BE2C (cell line): ENCODE measurements at places on chromosomes 11 and 22.
A peak's percentile ranks its signal among the peaks of the same experiment; 100 is the strongest.

- DNase-seq: peak; percentile 83
Observed at GRCh38 chr11:70755410-70756158, 357.3 kb downstream of the CTTN start.

GRCh38 chr11:121059605-121060004, 35.7 kb downstream of the TBCEL start:
- no peak for DNase-seq

- DNase-seq: no peak
Observed at GRCh38 chr22:45496451-45496941, 6.2 kb upstream of the FBLN1 start.

- DNase-seq: no peak
Observed at GRCh38 chr11:742156-742546, 5.1 kb upstream of the TALDO1 start.

DNA sequence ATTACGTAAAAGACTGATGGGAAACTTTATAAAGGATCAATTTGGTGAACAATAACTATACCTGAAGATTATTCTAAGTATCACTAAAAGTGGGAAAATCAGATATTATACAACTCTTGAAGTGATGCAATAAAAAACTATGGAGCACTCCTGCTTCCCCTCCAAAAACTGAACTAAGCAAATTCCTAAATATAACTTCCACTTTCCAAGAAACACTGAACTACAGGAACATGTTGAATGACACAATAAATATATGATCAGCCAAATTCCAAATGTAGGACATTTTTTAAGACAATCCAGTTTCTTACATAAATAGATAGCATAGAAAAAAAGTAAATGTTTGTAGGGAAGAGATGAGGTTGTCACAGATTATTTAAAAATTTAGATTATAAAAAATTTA, 102.1 kb upstream of the APOA1 start:
- DNase-seq: no peak

DNA sequence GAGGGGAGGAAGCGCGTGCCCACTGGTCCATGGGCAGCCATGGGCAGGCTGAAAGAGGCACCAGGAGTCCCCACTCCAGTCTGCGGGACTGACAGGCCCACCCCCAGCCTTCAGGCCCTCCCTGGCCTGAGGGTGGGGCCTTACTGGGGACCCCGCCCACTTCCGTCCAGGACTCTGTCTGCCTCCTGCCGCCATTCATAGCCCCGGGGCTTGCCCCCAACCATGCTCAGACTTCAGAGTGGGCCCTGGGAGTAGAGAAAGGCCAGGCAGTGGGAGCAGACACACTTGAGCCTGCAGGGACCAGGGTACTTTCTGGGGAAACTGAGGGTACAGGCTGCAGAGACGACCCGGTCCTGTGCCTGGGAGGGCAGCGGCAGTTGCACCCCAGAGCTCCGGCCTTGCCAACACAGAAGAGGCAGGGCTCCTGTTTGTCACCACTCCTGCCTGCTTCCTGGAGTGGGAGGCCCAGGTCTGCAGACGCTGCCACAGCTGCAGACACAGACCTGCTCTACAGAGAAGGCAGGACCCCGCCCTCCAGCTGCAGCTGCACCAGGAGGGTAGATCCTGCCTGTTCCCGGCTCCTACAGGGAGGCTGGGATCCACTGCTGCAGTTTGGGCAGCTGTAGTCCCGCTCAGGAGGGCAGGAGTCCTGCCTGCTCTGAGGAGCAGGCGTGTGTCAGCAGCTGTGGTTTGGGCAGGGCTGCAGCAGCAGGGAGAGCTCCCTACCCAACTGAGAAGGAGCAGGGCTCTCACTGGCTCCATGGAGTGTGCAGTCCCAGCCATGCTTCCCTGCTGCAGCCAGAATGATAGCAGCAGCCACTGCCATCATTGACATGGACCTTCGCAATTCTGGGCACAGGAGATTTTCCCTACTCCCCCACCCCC, 387.9 kb upstream of the ANO3 start:
- DNase-seq: peak; percentile 44

DNA sequence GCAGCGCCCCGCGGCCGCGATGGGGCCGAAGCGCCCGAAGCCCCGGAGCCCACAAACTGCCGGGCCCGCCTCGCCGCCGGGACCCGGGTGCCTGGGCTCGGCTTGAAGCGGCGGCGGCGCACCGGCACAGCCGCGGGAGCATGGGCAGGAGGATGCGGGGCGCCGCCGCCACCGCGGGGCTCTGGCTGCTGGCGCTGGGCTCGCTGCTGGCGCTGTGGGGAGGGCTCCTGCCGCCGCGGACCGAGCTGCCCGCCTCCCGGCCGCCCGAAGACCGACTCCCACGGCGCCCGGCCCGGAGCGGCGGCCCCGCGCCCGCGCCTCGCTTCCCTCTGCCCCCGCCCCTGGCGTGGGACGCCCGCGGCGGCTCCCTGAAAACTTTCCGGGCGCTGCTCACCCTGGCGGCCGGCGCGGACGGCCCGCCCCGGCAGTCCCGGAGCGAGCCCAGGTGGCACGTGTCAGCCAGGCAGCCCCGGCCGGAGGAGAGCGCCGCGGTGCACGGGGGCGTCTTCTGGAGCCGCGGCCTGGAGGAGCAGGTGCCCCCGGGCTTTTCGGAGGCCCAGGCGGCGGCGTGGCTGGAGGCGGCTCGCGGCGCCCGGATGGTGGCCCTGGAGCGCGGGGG, 346 bp downstream of the FJX1 start:
- no peak for DNase-seq

DNA sequence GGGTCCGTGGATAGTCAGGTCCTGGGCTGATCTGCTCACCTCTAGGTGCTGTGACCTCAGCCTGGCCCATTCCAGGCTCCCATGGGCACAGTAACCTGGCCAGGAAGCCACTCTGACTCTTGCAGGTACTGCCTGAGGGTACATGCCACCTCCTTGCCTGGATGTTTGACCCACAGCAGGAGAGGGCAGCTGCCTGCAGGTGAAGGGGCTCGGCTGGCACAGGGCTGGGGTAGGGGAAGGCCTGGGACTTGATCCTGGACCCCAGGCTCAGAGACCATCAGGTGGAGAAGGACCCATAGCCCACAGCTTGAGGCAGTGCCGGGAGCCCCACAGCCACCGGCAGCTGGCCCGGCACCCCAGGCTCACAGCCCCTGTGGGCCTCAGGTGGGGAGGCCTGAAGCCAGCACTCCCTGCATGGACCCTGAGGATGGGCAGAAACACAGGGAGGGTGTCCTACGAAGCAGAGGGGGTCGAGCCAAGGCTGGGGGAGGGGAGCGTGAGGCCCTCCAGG, 2.7 kb downstream of the LRRC56 start:
- DNase-seq: no peak

DNA sequence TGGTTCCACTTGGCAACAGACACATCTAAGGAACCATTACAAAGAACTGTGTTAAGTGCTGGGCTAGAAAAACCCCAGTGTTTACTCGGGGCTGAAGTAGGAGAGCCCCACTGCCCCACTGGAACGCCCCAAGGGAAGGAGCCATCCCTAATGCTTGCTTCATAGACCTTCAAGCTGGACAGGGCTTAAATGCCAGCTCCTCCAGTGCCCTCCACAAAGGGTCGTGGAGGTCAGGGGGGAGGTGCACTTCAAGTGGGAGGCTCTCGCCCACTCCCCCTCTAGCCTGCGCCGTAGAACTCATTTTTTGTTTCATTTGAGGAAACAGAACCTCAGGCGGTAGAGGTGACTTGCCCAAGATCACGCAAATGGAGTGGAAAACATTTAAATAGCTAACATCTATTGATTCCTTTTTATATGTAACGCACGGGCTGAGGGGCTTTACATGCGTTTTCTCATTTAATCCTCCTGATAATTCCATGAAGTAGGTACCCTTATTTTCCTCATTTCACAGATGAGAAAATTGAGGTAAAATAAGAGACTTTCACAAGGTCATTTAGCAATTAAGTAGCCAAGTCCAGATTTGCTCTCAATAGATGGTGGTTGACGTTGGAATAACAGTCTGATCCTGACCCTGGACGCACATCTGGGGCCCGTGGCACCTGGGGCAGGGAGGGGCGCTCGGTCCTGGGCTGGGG, 545 bp upstream of the ZDHHC13 start:
- DNase-seq: no peak

- no peak for DNase-seq
Observed at GRCh38 chr22:30923168-30923900, 45.2 kb downstream of the MORC2 start.

DNA sequence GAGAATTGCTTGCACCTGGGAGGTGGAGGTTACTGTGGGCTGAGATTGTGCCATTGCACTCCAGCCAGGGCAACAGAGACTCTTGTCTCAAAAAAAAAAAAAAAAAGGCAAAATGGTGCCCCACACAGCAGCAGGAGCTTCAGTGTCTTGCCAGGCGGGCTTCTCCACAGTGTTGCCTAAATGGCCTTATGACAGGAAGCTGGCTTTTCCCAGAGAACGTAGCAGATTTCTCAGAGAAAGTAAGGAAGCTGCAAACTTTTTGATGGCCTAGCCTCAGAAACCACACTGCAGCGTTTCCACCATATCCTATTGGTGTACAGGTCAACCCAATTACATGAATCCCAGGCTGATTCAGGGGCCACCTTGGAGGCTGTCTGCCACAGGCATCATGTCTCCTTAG, 12.7 kb upstream of the SPDYC start:
- DNase-seq: no peak

DNA sequence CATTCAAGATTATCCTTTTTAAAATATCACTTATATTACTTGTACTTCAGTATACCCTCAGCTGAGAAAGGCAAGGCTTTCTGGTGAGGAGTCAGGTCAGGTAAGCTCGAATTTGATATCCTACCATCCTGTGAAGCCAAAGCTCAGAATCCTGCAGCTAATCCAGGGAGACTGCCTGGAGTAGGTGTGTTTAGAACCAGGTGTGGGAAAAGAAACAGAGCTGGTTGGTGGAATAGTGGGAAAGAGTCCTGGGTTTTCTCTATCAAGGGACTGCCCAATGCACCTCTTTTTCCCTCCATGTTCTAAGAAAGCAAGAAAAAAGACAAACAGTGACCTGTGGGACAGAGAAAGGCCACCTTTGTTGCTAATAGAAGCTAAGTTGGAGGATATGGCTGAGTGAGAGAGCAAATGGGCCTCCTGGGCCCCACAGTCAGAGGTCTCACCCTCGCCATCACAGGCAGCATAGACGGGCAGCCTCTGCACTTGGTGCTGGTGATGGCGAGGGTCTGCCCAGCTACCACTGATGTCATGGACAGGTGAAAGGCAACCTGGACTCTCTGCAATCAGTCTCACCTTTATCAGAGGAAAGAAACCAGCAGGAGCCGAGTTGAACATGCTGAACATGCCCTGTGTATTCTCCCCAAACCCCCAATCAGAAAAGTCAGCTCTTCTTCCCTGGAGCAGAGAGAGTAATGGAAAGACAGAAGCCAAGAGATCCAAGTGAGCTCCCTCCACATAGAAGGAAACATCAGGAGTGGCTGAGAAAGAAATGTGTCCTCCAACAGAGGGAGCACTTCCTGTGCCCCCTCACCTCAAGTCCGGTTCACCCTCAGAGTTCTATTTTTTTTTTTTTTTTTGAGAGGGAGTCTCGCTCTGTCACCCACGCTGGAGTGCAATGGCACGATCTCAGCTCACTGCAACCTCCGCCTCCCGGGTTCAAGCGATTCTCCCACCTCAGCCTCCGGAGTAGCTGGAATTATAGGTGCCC, 491.3 kb downstream of the BUD13 start:
- DNase-seq: no peak

DNA sequence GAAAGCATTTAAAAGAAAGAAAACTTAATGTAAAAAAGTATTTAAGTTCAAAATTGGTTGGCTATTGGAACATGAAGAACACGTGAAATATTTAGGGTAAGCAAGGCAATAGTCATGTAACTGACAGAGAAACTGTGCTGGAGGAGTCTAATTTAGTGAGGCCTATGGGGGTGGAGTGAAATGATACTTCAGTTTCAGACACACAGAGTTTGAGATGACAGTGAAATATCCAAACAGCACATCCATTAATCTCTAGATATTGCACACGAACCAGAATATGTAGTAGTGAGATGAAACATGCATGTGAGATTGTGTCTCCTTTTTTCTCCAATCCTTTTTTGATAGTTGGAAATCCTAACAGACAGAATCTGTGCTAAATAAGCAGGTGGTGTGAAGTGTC, 739.0 kb downstream of the CNTN5 start:
- DNase-seq: no peak

- DNase-seq: no peak
Observed at GRCh38 chr22:22957090-22957489, 69.5 kb downstream of the IGLL5 start.

GRCh38 chr11:68910965-68911364, 7.3 kb downstream of the IGHMBP2 start:
- no peak for DNase-seq

DNA sequence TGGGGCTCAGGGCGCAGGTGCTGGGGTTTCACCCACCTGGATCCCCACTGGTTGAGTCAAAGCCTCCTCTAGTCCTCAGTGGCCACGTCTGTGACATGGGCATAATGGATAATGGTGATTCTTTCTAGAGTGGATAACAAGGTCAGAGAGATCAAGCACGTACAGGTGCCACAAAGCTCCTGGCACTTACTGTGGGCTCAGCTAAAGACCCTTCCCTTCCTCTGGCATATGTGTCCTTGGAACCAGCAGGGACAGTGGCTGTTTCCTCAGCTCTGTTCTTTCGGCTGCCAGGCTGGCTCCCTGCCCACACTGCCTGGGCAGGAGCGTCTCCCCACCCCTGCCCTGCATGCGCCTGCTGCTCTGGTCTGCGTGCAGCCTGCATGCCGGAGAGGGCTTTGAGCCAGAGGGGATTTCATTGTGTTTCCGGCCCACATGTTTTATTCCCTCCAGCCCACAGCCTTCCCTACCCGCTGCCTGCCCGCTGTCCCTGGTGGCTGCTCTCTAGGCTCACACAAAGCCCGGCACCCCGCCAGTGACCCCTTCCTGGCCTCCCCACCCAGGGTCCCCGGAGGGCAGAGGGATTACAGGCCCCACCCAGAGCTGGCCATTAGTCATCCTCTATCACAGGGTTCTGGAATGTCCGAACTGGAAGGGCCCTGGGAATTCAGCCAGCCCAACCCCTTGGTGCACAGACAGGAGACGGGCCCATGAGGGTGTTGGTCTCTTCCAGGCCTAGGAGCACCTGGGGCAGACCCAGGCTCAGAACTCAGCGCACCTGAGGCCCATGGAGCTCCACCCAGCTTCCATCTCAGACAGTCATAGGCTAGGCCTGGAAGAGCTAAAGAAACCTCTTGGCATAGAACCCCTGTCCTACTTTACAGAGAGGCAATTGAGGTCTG, 55.3 kb upstream of the GCAT start:
- peak; percentile 93 for DNase-seq

DNA sequence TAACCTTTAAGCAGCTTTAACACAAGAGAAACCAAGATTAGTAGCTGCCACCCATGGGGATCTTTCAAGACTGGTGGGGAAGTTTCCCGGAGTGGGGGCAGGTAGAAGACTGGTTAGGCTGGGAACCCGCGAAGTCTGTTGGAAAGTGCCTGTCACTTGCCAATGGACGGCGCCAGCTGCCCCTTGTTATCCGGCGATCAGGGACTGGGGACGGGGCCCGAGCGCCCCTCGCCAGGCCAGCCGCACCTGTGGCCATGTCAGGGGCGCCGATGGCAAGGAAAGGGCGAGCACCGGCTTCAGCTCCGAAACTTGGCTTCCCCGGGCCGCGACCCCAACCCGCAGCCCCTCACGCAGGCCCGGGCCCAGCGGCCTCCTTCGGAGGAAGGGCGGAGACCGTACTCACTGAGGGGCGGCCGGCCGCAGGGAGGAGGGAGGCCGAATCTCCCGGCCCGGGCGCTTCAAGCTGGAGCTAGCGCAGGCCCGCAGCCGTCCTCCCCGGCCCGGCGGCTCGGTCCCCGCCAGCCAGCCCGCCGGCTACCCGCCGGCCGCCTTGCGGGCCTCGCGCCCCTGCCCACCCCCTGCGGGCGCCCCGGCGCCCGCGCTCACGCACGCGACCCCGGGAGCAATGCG, 539 bp downstream of the EIF4ENIF1 start:
- DNase-seq: peak; percentile 61
